ENCODE measurements at places on chromosomes 4 and X.

GRCh38 chrX:1491851-1492349 lies 39.2 kb upstream of the ASMTL start:
- no peak for DNase-seq

DNA sequence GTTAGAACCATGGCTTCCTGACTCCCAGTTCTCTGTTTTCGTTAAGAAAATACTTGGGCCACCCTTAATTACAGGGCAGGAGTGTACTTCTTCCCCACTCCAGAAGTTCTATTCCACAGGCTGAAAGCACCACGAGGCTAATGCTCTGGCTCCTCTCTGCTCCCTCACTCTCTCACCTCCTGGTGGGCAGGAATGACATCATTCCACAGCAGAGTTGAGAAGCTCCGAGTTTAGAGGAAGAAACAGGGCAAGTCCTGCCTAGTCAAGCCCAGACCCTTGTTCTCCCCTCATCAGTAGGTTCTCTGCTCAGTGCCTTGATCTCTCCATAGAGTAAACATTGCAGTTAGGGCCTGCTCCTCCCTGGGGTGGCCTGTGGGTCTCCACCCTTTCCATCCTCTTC lies 343.8 kb upstream of the CLNK start:
- DNase-seq = no peak

DNA sequence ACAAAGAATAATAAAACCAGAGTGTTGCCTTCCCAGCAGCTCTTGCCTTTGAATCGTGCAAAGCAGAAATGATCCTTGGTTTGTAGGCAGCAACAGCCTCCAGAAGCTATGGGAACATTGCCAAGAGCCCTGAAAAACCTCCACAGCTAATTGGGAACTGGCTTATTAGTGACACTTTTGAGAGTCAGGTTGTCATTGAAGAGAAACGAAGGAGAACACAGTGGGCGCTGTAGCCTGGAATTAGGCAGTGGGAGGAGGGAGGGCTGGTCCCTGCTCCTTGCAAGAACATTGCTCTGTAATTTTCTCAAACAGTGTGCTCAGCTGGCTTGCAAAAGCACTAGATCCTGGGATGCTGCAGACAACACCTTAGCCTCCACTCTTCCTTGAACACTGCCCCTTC lies 331.5 kb upstream of the EMCN start:
- no peak for DNase-seq

DNA sequence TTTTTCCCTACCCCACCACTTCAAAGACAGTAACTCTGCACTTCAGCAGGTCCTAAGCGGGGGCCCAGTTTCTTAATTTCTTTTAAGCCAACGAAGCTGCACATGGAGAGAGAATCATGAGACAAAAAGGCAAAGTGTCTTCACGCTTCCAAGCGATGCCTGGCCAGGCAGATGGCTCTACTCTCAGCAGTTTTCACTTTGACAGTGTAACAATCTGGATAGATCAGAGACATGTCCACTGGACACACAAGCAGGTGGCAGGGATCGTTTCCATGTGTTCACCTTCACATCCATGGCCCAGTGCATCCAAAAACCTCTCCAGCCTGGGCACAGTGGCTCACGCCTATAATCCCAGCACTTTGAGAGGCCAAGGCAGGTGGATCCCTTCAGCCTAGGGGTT lies 27.8 kb downstream of the PPP2R2C start:
- DNase-seq = no peak

DNA sequence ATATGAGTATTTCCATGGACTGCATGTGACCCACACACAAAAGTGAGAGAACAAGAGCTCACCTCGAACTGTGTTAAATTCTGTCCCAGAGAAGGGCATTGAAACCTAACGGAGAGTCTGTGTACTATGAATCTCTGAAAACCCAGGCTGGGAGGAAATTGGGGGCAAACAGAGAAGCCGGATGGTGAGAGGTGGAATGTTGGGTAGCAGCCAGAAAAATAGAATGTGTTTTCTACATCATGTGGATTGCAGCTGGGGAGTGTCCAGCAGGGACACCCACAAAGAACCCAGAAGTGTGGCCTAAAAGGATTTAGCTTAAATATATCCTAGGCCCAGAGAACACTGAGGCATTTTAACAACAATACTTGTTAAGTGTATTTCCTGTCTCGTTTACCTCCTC lies 38.6 kb downstream of the MND1 start:
- no peak for DNase-seq

DNA sequence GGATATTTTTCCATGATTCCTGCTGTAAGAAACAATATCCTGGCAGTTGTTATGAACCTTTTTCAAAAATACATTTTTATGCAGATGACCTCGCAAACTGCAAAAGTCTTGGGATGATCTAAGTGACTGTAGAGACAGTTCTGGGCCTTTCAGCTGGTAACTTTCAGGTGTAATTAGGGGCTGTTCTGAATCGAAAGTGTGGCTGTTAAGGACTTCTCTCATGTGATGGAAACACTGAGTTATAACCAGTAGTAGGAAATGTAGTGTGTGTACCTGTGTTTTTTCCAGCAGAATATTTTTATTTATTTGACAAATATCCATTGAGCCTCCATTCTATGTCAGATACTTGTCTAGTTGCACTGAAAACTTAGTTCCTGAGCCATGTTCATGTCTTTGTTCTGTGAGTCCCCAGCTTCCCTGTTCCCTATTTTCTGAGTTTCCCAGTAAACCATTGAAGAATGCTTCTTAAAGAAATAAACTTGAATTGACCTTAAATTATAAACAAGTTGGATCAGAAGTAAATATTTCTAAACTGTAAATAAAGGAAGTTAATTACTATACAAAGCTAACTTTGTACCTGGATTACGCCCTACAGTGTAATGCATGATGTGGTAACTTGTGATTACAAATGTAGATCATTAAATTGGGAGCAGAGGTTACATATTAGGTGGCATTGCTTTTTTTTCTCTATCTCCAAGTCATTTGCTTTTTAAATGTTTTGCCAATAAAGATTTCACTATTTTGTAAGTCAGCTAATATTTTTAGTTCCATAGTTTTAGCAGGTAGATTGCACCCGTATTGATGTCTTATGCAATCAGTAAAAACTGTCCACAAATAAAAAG lies 33.7 kb upstream of the HPGD start:
- DNase-seq = no peak

- no peak for DNase-seq
Measured at GRCh38 chrX:41946235-41946634, 22.9 kb upstream of the CASK start.

GRCh38 chr4:124409044-124409443 lies 303.5 kb downstream of the ANKRD50 start:
- DNase-seq = no peak

DNA sequence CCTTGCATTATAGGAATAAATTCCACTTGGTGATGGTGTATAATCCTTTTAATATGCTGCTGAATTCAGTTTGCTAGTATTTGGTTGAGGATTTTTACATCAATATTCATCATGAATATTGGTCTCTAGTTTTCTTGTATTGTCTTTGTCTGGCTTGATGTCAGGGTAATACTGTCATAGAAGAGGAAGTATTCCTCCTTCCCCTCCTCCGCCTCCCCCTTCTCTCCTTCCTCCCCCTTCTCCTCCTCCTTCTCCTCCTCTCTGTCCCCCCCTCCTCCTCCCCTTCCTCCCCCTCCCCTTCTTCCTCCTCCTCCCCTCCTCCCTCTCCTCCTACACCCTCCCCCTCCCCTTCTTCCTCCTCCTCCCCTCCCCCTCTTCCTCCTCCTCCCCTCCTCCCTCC lies 65.8 kb downstream of the RGS12 start:
- DNase-seq = peak; percentile 33

- DNase-seq = no peak
Measured at GRCh38 chr4:61762722-61763627, 562.8 kb downstream of the ADGRL3 start.

DNA sequence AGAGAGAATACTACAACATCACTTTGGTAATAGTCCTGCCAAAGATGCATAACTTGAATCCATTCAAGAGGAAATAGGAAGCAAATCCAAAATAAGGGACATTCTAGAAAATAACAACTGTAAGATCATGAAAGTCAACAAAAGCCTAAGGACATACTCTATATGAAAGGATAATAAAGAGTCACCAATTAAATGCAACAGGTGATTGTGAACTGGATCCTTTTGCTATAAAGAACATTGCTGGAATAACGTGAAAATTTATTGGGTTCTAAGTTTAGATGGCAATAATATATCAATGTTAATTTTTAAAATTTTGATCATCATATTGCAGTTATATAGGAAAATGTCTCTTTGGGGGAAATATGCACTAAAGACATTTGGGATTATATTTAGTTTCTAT lies 20.0 kb downstream of the BEX4 start:
- no peak for DNase-seq

DNA sequence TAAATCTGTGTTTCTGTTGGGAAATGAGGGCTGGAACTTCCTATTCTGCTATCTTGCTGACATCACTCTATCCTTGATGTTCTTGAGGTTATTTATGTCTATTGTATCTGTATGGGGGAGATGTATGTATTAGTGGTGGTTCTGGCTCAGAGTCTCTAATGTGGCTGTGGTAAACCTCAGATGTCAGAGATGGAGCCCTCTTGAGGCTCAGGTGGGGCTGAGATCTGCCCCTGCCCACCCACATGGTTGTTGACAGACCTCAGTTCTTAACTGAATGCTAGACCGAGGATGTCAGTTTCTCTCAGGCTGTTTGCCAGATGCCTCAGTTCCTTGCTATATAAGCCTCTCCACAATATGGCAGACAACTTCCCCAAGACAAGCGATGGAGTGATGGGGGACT lies 3.3 kb upstream of the CPE start:
- no peak for DNase-seq

GRCh38 chr4:125123570-125124109 lies 191.1 kb upstream of the FAT4 start:
- no peak for DNase-seq

- no peak for DNase-seq
Measured at GRCh38 chrX:100973411-100973810, 3.9 kb downstream of the ARL13A start.

- no peak for DNase-seq
Measured at GRCh38 chr4:137519406-137519805, 12.9 kb downstream of the PCDH18 start.

DNA sequence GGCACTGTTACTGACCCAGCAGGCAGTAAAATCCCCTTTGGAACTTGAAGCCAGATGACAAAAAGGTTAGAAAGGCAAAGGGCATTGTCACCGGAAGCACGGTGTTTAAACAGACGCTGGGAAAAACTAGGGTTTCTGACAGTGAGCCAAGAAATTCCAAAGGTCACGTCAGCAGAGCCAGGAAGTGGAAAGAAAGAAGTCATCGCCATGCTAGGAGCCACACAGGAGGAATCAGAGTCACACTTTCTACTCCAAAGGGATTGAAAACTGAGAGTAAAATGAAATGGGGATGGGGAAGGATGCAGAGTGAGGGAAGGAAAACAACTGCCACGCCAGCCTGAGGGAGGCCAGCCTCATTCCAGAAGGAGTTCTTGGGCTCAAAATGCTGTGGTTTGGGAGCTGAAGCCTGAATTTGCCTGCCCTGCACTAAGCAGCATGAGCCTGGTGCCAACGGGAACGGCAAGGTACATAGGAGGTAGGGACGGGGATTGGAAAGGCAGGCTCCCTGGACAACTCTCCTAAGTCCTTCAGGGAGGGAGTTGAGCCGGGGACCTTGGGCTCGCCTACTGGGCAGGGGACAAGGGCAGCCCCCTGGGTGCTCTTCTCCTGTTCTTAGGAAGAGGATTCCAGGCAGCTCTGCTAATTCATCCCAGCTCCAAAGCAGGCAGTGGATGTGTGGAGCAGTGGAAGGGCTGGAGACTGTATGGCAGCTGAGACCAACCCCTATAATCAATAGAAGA lies 66.8 kb downstream of the SOWAHB start:
- DNase-seq = no peak

- DNase-seq = no peak
Measured at GRCh38 chrX:28756647-28757046, 169.4 kb downstream of the IL1RAPL1 start.

DNA sequence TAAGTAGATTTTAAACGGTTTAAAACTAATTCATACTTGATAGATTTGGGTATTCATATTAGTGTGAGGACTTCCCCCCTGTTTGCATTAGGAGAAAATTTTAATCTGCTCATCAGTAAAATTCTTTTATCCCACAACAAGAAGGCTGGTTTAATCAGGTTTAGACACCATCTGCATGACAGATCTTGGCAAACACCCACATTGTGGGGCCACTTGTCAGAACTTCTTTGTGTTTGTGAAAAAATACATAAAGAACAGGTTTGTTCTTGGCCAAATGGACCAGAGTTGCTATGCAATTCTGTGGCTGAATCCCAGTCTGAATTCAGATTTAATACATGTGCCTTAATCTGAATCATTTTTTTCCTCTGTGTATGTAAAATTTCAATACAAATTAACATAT lies 121.1 kb downstream of the REPS2 start:
- DNase-seq = no peak

DNA sequence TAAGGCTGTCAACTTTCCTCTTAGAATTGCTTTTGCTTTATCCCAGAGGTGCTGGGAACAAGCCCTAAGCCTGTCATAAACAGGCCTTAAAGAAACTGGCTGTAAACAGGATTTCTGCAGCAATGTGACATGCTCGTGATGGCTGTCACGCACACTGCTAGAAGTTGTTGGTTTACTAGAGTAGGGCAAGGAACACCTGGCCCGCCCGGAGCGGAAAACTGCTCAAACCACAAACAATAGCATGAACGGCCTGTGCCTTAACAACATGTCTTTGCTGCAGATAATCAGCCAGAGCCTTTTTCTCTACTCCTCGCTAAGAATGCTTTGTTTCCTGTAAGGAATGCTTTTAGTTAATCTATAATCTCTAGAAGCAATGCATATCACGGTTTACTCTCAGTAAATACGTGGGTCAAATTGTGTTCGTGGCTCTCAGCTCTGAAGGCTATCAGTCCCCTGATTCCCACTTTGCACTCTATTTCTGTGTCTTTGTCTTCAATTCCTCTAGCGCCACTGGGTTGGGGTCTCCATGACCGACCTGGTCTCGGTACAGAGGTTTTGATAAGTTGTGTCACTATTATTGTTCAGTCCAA lies 318.3 kb downstream of the GLUD2 start:
- no peak for DNase-seq

DNA sequence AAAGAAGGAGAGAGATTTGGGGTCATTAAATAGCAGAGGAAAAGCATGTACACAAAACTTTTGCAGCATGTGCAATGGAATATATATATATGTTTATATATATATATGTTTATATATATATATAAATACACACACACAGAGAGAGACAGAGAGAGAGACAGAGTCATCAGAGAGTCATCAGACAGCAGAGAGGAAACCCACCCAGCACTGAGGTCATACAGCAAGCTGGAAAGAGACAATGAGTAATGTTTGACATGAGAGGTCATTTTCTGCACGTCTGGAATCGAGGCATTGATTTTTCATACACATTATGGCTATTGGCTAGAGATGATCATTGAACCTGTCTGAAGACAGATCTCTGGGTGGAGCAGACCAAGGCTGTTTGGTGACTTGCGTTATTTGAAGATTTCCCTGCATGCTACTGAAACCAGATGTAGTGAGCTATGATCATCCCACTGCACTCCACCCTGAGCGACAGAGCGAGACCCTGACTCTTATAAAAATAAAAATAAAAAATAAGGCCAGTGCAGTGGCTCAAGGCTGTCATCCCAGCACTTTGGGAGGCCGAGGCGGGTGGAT lies 48.8 kb upstream of the SHOX start:
- DNase-seq = no peak

GRCh38 chrX:14899607-14900006 lies 26.4 kb downstream of the MOSPD2 start:
- DNase-seq = no peak

Measured in Kasumi-1 (cell line).